GM04504 (cell line): ENCODE measurements at places on chromosomes 3 and 15.
A peak's percentile ranks its signal among the peaks of the same experiment; 100 is the strongest.

DNA sequence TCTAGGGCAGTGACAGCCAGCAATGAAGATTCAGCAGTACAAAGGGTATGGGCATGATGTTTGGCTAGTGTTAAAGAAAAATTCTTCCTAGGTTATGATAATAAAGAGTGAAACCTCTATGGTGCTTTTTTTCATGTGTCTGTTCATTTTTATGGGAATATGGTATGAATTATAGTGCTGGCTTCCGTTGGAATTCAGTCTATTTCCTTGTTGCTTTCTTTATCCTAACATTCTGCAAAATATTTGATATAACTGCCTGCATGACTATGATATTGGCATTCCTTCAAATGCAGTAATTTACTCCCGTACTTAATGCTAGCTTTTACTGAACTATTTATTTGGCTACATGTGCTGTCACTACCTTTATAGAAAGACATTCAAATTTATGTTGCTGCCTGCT is 57.6 kb upstream of the ATP11B start:
- DNase-seq = peak; percentile 23

GRCh38 chr3:51710631-51711351 is 3.9 kb downstream of the GRM2 start:
- DNase-seq = no peak

DNA sequence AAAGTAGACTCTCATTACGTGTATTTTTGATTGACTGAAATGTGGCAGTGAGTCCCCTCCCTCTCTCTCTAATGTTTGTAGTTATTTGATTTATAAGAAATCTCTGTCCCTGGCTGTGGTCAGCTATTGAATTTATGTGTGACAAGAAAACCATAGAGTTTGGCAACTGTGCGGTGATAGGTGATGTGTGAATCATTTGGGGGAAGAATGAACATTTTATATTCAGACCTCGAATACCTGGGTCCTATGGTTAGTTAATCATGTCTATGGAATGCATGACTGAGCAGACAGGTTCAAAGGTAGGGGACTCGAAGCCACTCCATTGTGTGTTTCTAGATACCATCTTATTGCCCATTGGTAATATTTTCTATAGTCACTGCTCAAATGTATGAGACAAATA is 712.1 kb downstream of the MECOM start:
- DNase-seq = no peak

- DNase-seq = no peak
Measured at GRCh38 chr15:35104526-35105147, 19.5 kb upstream of the NANOGP8 start.

DNA sequence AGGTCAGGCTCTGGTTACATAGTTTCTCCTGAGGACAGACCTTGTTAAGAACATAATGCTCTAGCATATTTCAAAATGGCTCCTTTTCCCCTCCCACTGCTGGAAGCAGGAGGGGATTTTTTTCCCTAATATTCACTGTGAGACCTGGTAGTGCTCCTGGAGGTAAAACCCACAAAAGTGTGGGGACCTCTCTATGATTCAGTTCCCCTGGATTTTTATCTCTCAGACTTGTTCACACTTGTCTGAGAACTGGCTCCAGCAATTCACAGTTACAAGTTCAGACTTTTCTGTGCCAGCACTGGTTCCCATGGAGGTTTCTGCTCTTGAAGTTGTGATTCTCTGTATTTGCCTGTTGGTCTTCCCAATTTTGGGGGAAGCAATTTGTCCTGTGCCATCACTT is 36.3 kb upstream of the PCOLCE2 start:
- no peak for DNase-seq
